ENCODE measurements at places on chromosomes 5 and 9.

GRCh38 chr9:89887286-89887685 lies 282.5 kb downstream of the GADD45G start:
- peak; percentile 56 for DNase-seq

DNA sequence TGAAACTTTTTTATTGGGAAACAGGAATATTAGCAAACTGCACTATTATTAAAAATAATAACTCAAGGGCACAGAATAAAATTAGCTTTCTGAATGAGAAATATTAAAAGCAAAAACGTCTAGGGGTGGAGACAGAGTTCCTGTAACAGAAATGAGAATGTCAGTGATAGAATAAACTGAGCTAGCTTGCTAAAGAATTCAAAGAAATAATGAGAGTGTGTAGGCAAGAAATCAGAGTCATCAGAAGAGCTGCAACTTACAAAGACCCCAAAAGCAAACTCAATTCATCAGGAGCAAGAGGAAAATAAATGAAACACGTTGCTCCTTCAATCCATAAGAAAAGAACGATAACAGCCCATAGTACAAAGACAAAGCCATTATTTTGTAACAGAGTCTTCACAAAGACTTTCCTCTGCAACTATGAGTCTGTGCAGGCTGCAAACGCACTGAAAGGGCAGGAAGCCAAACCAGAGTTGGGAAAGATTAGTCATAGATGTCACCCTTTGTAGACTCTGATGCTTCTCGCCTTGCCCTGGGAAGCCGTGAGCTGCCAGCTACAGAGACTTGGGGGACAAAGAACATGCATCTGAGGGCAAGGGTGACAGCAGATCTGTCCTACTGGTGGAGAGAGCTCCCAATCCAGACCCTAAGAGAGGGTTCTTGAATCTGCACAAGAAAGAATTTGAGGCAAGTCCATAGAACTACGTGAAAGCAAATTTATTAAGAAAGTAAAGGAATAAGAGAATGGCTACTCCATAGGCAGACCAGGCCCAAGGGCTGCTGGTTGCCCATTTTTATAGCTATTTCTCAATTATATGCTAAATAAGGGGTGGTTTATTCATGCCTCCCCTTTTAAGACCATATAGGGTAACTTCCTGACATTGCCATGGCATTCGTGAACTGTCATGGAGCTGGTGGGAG lies 40.8 kb downstream of the SHC3 start:
- DNase-seq, result no peak

GRCh38 chr9:91162784-91163443 lies 198.8 kb downstream of the AUH start:
- peak; percentile 88 for DNase-seq

- DNase-seq, result no peak
Measured at GRCh38 chr5:127192836-127193338, 97.7 kb upstream of the MEGF10 start.

- no peak for DNase-seq
Measured at GRCh38 chr5:172334196-172334595, 50.6 kb upstream of the UBTD2 start.

DNA sequence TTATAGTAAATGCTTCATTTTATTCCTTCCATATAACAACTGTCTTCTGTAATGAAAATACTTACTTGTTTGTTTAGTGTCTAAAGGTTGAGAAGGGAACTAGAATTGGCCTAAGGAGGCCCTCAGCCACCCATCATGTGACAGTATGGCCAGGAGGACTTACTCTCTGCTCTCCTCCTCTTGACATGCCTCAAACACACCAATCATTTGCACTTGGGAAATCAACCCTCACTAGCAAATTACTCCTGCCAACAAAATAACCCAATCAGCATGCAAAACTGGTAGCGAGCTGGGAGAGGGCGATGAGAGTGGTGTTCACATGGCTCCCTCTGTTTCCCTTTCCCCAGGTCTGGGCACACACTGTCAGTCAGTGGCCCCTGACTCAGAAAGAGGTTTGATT lies 58.6 kb upstream of the MEF2C start:
- DNase-seq, result no peak

- DNase-seq, result peak; percentile 67
Measured at GRCh38 chr9:76571743-76572146, 112.8 kb downstream of the GCNT1 start.

GRCh38 chr5:142235050-142235797 lies 89.6 kb downstream of the SPRY4 start:
- no peak for DNase-seq

- DNase-seq, result no peak
Measured at GRCh38 chr9:2019723-2020122, 4.6 kb downstream of the SMARCA2 start.

DNA sequence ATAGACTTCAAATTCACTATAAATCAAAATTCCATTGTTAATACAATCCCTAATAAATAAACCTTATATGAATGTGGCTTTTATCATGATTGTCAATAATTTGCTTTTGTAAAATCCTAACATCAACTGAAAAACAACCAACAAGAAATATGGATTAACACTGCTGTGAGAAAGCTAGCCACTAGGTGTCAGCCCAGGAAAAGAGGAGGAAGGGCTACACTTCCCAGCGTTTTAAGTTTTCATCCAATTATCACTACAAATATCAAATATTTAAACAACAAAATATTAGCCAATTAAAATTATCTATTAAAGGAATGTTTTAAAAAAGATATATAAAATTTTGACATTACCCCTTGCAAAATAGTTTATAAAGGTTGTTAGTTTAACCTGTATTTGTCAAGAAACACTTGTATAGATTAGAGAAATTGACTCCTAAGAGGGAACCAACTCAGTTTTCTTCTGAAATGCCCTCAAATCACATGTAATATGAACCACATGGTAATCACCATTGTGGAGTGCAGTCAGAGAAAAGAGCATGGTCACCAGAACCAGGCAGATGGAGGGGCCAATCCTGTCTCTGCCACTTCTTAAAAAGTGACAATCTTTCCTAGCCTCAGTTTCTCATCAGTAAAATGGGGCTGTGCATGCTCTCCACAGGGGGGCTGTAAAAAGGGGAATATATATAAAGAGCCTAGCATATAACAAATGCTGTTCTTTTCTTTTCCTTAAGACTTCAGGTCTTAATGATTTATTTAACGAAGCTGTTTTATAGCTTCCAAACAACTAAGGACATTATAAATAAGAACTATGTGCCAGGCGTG lies 188.2 kb downstream of the CRB2 start:
- no peak for DNase-seq

- DNase-seq, result no peak
Measured at GRCh38 chr9:129549139-129549538, 71.8 kb downstream of the C9orf50 start.

GRCh38 chr5:160649304-160649703 lies 202.7 kb downstream of the ATP10B start:
- DNase-seq, result no peak

DNA sequence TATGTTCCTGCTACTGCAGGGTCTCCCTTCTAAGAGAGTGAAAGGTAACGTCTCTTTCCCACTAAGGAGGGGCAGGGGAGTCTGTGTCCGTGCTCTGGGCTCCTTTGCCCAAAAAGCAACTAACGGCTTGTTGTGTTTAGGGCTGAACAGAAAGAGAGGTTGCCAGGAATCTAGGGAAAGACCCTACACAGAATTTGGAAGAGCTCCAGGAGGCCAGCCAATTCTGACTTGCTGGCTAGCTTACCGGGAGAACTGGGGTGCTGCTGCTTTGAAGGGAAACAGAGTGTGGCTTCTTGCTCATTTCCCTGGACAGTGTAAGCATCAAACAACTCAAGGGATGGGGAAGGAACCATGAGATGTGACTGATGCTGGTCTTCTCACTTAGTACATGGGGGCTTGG lies 176.1 kb downstream of the GADD45G start:
- DNase-seq, result no peak

- DNase-seq, result no peak
Measured at GRCh38 chr5:3590967-3591900, 4.4 kb upstream of the IRX1 start.

DNA sequence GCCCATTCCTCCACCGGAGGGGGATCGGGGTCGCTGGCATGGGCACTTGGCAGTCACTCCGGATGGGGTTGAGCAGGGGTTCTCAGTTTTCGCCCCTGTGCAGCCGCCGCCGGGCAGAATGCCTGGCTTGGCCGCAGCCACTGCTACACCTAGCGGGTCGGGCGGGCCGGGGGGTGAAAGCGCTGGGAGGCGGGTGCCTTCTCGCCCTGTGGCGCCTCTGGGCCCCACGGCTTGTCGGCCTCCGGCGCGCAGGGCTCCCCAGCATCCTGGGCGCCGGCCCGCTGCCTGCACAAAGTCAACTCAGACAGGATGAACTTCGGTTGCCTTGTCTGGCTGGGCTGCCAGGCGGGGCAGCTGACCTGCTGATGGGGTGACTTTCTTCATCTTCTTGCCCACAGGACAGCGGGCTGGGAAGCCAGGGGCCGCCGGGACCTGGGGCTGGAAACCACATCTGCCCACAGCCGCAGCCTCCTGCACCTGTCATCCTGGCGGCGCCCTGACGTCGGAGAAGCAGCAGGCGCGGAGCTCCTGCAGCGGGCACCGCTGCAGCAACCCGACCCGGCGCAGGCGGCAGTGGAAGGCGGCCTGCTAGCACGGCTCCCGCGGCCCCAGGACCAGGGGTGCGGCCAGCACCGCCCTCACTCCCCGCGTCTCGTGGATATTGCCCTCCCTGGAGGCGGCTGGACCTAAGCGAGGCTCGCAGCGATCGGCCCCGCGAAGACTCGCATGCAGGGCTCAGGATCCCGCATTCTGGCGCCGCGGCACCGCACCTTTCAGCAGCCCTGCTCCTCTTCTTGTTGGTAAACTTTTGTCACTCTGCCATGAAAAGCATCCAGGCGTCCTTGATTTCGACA lies 1.3 kb upstream of the ANKRD18A start:
- DNase-seq, result peak; percentile 71

DNA sequence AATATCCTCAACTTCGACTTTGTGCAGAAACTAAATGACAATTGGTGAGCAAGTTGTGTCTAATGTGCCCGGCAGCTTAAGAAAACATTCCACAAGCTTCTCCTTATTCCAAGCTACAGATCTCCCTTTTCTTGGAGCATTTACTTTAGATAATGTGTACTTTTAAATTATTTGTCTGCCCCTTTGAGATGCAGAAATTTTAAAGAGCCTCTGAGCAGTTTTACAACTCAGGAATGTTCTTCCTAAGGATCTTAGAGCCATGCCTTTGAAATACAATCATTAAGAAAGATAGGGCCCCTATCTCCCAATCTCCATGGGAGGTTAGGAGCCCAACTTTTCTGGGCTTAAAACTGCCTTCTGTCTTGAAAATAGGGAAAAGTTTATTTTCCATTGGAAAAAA lies 723.7 kb upstream of the COX7C start:
- no peak for DNase-seq

DNA sequence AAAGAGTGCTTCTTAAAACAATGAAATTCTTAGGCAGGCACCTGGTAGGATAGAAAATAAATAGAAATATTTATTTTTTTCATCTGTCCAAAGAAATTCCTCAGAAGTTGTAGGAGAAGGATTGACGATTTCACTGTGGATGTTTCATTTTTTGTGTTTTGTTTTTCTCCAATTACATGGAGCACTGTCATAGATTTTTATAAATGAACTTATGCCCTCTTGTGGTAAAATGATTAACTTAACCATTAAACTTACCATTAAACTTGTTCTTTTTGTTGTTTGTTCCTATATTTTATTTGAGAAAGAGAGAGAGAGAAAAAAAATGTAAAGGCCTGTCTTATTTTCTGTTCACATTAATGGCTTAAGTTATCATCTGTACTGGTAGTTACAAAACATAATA lies 339.2 kb downstream of the PRR16 start:
- no peak for DNase-seq

- no peak for DNase-seq
Measured at GRCh38 chr5:158563760-158564390, 535.8 kb downstream of the EBF1 start.

GRCh38 chr5:32317041-32317440 lies 4.3 kb upstream of the MTMR12 start:
- DNase-seq, result no peak

- DNase-seq, result peak; percentile 71
Measured at GRCh38 chr5:36606428-36607113, at the start of gene SLC1A3. SLC1A3 (plus strand) TSS chr5:36606606; CDS start chr5:36608424, 1,818 bp downstream.

DNA sequence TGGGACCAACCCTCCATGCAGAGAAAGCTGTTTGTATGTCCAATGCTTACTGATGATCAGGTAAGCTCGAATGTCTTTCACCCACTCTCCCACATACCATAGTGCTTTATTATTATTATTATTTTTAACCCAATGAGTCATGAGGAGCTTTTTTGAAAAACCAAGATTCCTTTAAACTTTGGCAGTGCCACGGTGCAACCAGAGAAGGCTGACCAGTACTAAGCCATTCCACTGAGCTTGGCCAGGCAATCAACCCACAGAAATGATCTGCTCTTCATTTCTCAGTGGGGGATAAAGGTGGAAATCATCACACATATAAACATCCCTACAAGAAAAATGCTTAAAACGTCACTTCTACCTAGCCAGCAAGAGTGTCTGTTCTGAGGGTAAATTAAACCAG lies 35.5 kb downstream of the JAKMIP2 start:
- no peak for DNase-seq

DNA sequence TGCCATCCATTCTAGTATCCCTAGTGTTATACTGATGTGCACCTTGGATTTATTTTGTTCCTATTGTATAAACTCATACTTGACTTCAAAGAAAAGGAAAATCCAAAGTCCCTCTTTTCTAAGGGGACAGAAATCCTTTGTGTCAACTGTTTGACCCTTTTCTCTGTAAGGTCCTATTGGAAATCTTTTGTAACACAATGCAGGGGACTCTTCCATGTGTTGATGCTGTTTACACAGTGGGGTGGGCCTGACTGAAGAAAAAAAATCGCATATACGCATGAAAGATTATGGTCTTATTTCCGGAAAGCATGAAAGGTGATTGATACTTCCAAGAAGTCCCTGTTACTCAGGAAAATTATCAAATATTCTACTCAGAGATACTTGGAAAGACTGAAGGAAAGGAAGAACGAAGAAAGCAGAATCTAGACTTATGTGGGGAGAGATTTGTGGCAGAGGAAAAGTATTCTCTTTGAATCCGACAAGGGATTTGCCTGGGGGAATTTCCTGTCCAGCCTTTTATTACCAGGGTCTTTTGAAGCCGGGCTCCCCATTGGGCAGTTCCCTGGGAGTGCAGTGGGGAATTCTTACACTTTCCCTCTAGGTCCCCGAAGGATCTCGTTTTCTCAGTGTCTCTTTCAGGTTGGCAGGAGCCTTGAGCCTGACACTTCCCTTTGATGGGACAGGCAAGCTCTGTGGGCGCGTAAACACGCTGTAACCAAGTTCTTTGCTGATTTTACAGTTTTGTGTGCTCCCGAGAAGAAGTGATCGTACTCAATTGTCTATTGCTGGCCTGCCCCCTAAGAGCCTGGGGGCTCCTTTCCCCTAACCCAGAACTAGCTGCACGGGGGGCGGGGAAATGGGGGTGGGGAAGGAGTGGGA lies 779 bp upstream of the VCAN start:
- no peak for DNase-seq
